Activated CD4-positive, alpha-beta T cell treated with anti-CD3 and anti-CD28 coated beads, Interleukin-10, Interleukin-2, amounts not matched to agents 100 ng/mL and 50 ng/mL, durations not matched to agents 16 hours and 8 hours (primary cell): ENCODE measurements at places on chromosomes 16 and 17.

DNA sequence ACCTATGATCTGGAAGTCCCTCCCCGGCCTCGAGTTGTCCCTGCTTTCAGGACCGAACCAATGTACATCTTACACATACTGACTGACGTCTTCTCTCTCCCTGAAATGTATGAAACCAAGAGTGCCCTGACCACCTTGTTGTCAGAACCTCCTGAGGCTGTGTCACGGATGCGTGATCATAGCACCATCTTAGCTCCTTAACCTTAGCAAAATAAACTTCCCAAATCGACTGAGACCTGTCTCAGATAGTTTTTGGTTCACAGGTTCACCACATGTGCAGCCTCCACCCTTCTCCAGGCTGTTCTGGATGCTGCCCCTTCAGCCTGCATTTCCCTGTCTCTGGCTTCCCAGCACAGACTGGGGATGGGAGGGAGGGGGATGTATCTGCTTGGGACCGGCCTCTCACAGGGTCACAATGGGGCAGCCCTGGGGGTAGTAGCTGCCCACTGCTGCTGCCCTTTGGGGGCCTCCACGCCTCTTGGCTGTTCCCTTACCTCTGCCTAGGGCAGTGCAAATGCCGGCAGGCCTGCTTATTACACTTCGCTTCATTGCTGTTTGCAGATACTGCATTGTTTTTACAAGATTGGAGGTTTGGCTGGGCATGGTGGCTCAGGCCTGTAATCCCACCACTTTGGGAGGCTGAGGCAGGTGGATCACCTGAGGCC is 69.8 kb downstream of the NT5M start:
- DNase-seq: no peak

DNA sequence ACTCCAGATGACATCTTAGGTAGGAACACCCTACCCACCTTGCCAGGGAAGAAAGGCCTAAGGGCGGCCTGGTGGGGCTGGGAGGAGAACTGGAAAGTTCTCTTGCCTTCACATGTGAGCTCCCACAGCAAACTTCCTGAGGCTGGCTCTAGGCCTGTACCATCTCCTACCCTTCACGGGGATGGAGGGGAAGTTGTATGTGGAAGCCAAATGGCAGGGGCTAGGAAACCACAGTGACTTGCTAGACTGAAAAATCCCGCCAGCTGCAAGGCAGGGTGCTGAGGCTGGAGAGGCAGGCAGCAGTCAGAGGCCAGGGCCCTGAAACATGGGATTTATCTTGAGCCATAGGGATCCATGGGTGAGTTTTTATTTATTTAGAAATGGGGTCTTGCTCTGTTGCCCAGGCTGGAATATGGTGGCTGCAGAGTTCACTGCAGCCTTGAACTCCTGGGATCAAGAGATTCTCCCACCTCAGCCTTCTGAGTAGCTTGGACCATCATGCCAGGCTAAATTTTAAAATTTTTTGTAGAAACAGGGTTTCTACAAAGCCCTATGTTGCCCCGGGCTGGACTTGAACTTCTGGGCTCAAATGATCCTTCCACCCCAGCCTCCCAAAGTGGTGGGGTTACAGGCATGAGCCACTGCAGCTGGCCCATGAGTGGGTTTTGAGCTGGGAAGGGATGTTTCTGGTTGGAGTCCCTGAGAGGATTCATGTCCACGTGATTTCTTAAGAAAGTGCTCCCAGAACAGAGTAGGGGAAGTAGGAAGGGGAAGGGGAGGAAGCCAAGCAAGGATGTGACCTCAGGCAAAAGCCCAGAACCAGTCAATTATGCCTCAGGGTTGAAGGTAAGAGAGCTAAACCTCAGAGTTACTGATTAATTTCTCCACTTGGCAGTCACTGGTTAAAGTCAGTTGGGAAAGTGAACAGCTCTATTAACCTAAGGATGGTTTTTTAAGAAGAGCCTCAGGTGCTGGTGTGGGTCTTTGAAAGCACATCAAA is 4.0 kb upstream of the KAT8 start:
- no peak for DNase-seq

DNA sequence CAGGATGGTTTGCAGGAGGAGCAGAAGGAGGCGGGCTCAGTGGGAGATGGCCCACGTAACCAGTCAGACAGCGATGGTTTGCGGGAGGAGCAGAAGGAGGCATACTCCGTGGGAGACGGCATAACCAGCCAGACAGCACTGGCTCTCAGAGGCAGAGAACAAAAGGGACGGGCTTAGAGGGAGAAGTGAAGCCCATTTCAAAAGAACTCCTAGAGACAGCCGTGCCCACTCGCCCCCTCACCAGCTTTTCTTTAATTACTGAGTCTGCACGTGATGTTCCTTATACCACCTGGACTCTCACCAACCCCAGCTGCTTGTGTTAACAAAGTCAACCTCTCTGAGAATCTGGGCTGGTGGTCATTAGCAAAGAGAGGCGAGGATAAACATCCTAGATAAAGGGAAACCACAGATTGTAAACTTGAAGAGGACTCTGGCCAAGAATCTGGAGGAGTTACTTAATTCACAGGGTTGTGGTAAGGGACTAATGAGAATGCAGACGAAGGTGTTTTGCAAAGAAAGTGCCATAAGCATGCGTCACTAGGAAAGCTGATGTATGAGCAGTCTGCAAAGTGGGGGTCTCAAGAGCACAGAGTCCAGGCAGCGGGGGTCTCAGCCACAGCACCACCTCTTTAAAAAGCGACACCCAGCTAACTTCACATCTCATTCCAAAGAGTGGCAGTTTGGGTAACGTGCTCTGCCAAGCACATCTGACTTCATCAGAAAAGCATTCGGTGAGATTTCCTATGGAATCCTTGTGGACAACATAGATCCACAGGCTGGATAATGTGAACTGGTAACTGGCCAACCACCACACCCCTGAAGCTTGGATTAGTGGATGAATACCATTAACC is 51.7 kb downstream of the NXN start:
- no peak for DNase-seq

- no peak for DNase-seq
Measured at GRCh38 chr16:79053577-79053976, 547.0 kb downstream of the MAF start.

DNA sequence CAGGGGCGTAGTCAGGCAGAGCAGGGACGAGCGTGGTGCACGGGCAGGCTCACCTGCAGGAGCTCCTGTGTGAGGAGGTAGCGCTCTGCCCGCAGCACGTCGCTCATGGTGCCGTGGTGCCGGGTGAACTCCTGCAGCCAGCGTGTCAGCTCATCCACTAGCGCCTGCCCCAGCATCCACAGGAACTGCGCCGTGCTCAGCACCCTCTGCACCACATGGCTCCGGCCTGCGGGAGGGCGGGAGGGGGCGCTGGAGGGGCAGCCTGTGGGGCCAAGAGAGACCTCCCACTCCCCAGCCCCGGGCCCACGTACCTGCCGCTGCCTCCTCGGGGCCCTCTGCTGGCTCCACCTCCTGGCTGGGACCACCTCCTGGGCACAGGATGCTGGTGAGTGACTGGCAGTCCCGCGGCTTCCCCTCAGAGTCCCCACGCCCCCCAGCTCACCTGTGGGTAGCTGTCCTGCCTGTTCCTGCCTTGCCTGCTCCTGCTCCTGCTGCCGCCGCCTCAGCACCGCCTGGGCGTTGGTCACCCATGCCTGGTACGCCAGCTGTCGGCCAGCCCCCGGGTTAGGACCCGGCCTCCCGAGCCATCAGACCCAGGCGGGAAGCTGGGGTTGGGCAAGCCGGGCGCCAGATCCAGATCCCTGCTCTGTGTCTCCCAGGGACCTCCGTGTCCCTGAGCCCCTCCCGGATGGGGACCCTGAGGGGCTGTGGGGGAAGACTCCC is 16.6 kb downstream of the CTU2 start:
- no peak for DNase-seq

GRCh38 chr17:48036693-48037035 is 933 bp downstream of the COPZ2 start:
- no peak for DNase-seq

GRCh38 chr17:19424934-19425868 is 14.2 kb downstream of the RNF112 start:
- peak; percentile 18 for DNase-seq
